ENCODE measurements at places on chromosomes 5 and 9.

GRCh38 chr5:61081741-61082140 lies 80.5 kb downstream of the SMIM15 start:
- DNase-seq: no peak

GRCh38 chr9:128636024-128636390 lies 20.6 kb downstream of the DYNC2I2 start:
- DNase-seq: no peak

DNA sequence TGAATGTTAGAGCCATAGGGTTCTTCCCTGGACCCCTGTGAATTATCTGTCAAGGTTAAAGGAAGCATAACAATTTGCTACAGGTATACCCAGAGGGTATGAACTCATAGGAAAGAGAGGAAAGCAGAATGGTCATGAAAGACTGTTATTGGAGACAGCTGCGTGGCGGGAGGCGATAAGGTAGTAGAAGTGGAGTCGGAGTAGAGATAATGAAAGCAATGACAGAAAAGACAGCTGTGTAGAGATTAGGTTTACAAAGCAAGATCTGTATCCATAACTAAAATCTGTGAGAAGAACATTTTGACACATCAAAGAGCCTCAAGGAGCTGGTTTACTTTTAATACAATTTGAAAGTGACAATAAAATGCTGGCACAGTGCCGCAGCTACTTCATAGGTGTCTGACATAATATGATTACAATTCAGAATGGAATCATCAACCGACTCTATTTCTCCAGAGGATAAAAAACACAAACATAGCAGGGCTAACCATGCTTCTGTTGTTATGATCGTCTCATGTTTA lies 603.9 kb downstream of the CDH12 start:
- DNase-seq: no peak

DNA sequence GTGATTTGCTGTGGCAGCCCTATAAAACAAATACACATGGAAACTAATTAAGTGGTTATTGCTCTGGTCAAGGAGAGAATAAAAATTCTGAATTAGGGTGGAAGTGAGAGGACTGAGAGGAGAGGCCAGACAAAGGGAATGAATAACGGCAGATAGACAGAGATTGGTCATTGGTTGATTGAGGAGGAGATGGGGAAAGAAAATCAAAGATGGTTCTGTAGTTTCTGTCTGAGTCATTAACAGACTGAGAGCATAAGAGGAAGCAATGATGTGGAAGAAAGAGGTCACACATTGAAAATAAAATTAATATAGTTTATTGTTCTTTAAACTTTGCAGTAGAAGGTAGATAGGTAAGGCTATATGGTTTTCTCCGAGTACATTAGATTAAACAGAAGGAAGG lies 469.8 kb downstream of the ACTL7B start:
- no peak for DNase-seq
